ENCODE measurements at places on chromosomes 2 and 18.
A peak's percentile ranks its signal among the peaks of the same experiment; 100 is the strongest.

GRCh38 chr2:167292430-167293171, 404.3 kb downstream of the XIRP2 start:
- peak; percentile 18 for DNase-seq

- DNase-seq: no peak
These were observed 8.2 kb upstream of the SMAD7 start for GRCh38 chr18:48958951-48959350.

DNA sequence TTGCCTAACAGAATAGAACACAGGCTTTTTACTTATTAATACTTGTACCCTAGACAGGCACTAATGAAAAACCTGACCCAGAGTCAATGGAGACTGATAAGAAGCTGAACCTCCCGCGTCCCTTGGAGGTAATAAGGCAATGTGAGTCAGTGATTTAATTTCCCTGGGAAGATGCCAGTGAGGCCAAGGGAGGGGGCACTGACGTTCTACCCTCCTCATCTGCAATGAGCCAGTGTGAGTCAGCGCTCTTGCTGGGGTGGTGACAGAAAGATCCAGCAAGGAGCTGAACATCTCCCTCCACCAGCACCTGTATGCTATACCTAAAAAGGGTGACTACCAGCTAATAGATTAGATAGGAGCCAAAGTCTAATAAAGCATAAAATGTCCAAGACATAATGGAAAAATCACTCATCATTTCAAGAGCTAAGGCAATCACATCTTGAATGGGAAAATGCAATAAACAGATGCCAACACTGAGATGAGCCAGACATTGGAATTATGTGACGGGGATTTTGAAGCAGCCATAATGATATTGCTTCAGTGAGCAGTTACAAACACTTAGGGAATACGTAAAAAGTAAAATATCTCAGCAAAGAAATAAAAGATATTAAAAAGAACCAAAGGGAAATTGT, 116.9 kb downstream of the TPGS2 start:
- DNase-seq: no peak

DNA sequence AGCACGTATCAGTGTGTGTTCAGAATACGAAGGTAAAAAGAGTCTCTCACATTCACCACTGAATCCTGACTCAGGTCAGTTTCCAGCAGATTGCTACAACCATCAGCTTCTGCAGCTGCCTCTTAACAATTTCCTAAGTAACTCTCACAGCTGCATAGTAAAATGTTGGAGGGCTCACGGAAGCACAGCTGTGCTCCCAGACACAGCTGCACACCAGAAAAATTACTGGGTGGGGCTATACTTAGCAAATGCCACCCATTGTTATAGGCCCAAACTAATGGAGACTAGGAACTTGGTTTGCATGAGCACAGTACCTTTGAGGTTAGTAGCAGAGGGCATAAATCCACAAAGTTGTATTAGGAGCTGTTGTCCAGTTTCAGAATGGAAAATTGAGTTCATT, 153.9 kb upstream of the ERBB4 start:
- no peak for DNase-seq

- no peak for DNase-seq
These were observed 141.8 kb downstream of the CTIF start for GRCh38 chr18:48680339-48681250.

GRCh38 chr2:119232666-119232993, 9.0 kb downstream of the STEAP3 start:
- DNase-seq: no peak

DNA sequence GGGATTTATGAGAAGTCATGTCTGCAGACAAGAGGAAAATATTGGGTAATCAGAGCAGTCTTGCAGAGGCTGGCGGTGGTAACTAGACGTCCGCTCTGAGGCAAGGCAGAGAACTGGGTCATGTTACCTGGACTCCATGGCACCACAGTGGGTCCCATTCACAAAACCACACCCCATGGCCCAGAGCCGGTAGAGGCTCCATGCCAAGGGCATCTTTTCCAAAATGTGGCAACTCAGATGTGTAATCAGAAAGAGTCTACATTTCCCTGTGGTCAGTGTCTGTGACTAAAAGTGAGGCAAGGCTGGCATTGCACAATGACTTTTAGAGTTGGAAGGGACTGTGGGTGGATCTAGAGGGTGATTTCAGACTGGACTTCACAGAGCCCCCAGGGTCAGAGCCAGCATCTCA, 113.1 kb downstream of the MREG start:
- DNase-seq: no peak

- DNase-seq: no peak
These were observed 59.0 kb downstream of the MOGAT1 start for GRCh38 chr2:222730366-222730999.

GRCh38 chr2:38185012-38185491, 109.1 kb upstream of the CYP1B1 start:
- DNase-seq: no peak

DNA sequence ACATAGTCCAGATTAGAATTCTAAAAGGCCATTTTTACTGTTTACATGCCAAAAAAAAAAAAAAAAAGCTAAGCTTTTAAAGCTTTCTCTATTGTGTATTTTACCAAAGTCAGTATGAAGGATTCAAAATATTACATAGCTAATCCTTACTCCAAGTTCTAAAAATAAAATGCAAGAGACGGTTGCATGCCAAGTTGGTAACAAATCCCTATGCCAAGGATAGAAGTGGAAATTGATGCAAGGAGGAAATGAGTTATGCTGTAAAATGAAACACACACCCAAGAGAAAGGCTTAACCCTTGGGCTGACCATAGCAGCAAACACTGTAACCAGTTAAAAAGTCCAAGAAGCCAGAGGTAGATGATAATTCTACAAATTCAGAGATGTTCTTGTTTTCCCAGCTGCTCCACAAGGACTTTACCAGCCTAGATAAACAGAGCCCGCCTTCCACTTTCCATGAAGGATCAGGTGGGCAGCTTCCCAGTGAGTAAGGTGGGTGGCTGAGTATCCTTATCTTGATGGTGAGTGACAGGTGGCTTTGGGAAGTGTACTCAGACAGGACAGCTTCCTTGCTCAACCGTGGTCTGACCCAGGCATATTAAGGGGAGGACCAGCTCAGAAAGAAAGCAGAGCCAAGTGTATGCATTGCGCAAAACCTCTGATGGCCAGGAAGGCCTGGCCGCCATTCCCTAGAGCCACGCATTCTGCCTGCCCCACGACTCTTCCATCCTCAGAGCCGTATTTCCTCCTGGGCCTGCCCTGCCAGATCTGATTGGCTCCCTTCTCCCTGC, 34.4 kb downstream of the ATP8B1 start:
- no peak for DNase-seq

GRCh38 chr2:68980956-68981355, 6.5 kb downstream of the GKN1 start:
- DNase-seq: no peak

- no peak for DNase-seq
These were observed 154.7 kb downstream of the CHST9 start for GRCh38 chr18:27030421-27030820.

GRCh38 chr2:224354632-224355211, 47.2 kb downstream of the FAM124B start:
- no peak for DNase-seq

- DNase-seq: no peak
These were observed 99.3 kb downstream of the SPATS2L start for GRCh38 chr2:200405599-200406298.

DNA sequence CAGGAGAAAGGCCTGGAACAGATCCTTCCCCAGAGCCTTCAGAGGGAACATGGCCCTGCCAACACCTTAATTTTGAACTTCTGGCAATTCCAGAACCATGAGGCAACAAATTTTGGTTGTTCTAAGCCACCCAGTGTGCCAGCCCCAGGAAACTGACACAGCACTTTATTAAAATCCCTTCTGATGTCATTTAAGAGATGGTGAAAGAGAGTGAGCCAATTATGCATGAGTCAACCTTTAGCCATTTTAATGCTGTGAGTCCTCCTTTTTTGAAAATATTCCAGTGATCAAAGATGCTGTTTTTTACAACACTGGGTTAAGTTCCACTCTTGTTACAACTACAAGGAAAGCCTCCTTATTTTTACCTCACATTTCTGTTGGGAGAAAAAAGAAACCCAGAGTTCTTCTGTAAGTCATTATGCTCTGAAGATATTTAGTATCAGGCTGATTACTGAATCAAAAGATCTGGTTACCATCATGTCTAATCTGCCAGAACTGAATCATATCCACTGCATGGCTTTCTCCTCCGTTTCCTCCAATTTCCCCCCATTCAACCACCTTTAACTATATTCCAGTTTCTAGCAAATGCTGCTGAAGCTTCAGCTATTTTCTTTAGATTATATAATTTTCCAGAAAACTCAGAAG, 235.4 kb downstream of the TXNL1 start:
- no peak for DNase-seq

- no peak for DNase-seq
These were observed 796.1 kb downstream of the EPHA4 start for GRCh38 chr2:220775856-220776488.

DNA sequence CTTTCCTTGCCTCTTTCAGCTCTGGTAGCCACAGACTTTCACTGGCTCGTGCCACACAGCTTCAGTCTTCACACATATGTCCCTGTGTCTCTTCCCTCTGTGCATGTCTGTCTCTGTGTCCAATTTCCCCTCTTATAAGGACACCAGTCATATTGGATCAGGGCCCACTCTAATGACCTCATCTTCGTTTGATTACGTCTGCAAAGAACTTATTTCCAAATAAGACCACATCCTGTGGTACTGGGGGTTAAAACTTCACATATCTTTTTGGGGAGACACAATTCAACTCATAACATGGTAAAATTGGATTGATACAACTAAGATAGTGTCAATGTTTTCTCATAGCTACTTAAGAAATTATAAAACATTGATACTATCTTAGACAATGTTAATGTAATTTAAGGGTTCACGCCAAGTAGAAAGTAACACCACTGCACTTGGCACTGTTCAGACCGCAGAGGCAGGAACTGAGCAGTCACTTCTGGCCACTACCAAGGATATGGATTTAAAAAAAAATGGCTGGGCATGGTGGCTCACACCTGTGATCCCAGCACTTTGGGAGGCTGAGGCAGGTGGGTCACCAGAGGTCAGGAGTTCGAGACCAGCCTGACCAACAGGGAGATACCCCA, 119.6 kb upstream of the EPAS1 start:
- DNase-seq: no peak

DNA sequence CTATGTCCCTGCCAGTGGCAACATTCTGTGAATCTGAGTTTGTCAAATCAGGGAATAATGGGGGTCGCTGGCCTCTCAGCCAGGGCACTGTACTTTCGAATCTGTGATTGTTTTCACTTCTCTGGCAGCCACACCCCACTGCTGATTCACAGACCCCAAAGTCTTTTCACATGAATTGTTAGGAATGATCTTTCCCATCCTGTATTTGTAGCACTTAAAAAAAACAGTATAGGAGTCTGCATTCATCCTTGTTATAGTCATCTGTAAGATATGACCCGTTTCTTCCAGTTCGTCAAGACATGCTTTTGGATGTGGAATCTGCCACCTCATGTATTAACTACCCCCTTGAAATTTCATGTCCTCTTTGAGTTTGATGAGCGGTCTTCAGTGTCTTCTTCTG, 928 bp downstream of the NAGK start:
- DNase-seq: no peak

GRCh38 chr2:158467248-158467647, 10.5 kb downstream of the PKP4 start:
- DNase-seq: no peak

GRCh38 chr2:9690716-9691498, 60.1 kb upstream of the YWHAQ start:
- DNase-seq: no peak

- no peak for DNase-seq
These were observed 68.1 kb downstream of the MYOM1 start for GRCh38 chr18:3151399-3152264.

Measured in activated CD4-positive, alpha-beta T cell treated with anti-CD3 and anti-CD28 coated beads, Interleukin-2, amount 50 U/mL, for 1 hour (primary cell).